ENCODE measurements at places on chromosomes 3 and 15.

- DNase-seq = no peak
These were observed 22.9 kb upstream of the PLXNA1 start for GRCh38 chr3:126959921-126960603.

DNA sequence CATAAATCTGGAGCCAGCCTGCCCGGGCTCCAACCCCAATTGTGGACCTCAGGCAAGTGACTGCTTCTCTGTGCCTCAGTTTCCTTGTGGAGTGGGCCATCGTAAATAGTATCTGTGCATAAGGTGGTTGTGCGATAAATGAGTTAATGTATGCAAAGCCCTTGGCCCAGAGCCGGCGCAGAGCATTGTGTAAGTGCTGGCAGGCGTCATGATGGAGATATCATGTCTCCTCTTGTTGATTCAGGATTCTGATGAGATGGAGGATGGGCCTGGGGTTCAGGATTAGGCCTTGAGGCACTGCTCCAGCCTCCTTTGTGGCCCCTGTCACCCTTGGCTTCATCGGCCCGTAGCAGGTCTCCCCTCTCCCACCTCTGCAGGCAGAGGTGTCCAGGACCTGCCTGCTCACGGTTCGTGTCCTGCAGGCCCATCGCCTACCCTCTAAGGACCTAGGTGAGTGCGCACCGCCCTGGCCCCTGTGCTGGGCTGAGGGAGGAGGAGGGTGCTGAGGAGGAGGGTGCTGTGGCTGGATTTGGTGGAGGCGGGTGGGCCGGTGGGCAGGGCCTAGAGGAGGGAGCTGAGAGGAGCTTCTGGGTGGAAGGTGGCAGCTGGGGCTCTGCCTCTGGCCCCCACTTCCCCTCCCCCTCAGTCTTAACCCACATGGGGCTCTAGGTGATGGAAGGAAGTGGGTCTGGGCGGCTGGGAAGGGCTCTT, 1.3 kb downstream of the PLA2G4B start:
- no peak for DNase-seq

DNA sequence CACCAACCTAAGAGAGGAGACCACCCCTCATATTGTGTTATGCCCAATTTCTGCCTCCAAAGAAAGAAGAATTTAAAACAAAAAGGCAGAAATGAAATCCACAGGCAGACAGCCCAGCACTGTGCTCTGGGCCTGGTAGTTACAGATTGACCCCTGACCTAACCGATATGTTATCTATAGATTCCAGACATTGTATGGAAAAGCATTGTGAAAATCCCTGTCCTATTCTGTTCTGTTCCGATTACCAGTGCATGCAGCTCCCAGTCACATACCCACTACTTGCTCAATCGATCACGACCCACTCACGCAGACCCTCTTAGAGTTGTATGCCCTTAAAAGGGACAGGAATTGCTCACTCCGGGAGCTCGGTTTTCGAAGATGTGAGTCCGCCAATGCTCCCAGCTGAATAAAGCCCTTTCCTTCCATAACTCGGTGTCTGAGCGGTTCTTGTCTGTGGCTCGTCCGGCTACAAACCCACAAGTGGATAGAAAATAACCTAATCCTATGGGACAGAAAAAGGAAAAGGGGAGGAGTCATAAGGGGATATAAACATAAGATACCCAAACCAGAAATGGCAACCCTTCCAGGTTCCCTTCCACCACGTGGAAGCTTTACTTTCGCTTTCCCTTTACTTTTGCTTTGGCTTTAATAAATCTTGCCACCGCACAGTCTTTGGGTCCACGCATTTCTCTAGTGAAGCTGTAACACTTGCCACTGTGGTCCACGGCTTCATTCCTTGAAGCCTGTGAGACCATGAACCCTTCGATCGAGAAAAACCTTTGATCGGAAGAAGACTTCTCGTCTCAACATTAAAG, 1.7 kb upstream of the CFAP91 start:
- DNase-seq = no peak

DNA sequence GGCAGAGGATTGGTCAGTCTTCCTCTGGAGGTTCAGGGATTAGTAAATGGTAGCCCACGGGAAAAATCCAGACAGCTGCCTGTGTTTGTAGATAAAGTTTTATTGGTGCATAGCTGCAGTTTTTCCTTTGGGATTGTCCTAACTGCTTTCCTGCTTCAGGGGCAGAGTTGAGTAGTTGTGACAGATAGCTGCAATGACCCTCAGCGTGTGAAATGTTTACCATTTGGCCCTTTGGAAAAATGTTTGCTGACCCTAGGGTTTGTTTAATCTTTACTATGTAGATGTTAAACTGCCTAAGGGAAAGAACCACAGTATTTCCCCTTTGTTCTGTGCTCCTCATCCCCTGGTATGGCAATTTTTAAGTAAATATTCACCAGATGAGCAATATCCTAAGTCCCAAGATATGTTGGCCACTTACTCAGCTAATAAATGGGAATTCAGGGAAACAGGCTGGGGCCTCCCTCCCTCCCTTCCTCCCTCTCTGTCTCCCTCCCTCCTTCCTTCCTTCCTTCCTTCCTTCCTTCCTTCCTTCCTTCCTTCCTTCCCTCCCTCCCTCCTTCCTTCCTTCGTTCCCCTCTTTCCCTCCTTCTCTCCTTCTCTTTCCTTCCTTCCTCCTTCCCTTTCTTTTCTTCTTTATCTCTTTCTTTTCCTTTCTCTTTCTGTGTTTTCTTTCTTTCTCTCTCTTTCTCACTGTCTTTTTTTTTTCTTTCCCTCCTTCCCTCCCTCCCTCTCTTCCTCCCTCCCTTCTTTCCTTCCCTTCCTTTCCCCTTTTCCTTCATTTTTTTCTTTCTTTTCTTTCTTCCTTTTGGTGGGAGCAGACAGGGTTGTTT, 234.6 kb upstream of the BHLHE40 start:
- no peak for DNase-seq

- no peak for DNase-seq
These were observed 153.5 kb upstream of the COL8A1 start for GRCh38 chr3:99484871-99485270.

DNA sequence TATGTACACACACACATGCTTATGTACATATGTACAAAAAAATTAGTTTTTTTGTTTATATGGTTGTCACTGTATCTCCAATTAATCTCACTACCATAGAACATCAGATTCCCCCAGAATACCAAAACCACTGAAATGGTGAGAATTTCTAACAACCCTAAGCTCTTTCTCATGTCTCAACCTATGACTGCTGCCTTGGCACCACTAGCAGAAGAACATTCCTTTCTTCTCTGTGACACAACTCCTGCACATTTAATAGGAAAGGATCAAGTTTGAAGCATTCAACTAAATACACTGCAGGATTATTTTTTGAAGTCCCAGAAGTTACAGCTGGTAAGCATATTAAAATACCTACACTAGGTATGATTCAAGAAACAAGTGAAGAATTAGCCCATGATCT, 109.6 kb downstream of the FAM174B start:
- DNase-seq = no peak

DNA sequence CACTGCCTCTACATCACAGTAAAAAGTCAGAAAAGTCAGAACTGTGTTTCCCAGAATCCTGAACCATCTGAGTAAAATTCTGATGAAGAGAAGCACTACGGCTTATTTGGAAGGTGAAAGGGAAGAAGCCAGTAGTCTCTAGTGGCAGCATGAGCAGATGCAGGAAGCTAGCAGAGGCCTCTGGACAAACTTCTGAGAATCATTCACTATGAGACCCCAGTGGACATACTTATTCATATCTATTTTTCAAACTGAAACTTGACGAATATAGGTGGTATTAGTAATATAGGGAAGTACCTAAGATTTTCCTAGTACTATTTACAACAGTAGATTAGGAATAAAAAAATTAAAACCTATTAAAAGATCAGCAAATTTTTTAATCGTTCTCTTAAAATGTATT, 272.8 kb upstream of the TTC14 start:
- DNase-seq = no peak

- DNase-seq = no peak
These were observed 79.2 kb downstream of the SAMMSON start for GRCh38 chr3:70078778-70079177.

GRCh38 chr15:89740137-89740536, 10.9 kb downstream of the MESP1 start:
- no peak for DNase-seq

DNA sequence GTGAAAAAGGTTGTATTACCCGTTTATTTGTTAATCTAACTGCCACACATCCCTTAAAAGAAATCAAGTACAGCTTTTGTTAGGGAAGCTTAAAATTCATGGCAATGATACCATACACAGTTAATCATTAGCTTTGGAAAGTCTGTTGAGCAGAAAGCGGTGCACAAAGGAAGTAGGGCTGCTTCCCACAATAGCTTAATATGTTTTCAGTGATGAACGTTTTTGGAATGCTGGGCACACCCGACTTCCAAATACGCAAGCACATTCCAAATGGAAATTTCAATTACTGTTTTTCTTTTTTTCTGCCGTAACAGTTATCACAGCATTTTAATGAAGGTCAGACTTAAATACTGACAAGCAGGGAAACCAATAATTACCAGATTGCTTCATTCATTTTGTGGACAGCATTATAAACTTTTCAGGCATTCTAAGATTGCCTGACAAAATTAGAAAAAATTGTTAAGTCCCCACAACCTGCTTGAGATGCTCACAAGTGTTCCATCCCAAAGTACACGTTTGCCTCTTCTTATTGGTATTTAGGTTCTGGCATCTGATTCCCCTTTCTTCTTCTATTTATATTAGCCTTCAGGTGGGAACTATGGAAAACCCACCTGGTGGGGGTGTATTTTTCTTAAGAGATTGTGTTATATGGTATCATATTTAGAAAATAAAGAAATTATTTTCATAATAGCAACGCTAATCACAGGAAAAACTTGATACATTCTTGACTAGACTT, 1.1 kb upstream of the ECT2 start:
- no peak for DNase-seq

DNA sequence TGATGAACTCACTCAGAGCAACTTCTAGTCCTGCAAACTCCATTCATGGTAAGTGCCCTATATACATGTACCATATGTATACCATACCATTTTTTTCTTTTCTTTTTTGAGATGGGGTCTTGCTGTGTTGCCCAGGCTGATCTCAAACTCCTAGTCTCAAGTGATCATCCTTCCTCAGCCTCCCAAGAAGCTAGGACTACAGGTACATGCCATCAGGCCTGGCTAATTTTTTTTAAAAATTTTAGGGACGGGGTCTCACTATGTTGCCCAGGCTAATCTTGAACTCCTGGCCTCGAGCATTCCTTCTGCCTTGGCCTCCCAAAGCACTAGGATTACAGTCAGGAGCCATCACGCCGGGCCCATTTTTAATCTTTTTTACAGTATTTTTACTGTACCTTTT, 67.3 kb upstream of the MFGE8 start:
- no peak for DNase-seq

GRCh38 chr3:133588784-133589465, 15.4 kb downstream of the CDV3 start:
- no peak for DNase-seq

DNA sequence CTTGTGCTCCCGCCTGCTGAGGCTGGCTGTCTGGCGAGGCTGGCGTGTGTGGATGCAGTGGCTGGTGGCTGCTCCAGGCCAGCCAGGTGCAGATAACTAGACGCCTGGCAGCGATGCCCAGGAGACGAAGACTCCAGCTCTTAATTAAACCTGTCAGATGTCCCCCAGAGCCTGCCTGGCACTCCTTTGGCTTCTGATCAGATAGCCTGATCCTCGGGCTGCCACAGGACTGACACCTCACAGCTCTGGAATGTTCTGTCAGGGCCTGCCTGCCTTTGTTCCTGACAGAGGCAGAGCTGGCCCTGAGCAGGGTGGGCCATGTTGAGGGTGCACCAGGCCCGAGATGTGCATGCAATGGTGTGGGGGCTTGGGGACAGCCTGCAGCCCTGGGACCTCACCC, 36.5 kb downstream of the PLXNA1 start:
- DNase-seq = no peak

- DNase-seq = no peak
These were observed 34.0 kb upstream of the ARHGEF3 start for GRCh38 chr3:56835650-56836227.

- no peak for DNase-seq
These were observed 219.7 kb upstream of the SGO1 start for GRCh38 chr3:20405744-20406143.

- no peak for DNase-seq
These were observed 33.5 kb upstream of the SLC2A2 start for GRCh38 chr3:171059978-171060377.

DNA sequence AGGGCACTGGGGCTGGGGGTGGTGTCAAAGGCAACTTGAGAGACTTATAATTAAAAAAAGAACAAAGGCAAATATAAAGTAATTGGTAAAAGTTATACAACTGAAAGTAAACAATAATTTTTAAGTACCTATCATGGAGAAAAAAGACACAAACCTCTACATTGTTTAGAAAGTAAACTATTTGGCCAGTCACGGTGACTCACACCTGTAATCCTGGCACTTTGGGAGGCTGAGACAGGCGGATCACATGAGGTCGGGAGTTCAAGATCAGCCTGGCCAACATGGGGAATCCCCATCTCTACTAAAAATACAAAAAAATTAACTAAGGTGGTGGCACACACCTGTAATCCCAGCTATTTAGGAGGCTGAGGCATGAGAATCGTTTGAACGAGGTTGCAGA, 25.8 kb downstream of the RPSA start:
- DNase-seq = no peak

DNA sequence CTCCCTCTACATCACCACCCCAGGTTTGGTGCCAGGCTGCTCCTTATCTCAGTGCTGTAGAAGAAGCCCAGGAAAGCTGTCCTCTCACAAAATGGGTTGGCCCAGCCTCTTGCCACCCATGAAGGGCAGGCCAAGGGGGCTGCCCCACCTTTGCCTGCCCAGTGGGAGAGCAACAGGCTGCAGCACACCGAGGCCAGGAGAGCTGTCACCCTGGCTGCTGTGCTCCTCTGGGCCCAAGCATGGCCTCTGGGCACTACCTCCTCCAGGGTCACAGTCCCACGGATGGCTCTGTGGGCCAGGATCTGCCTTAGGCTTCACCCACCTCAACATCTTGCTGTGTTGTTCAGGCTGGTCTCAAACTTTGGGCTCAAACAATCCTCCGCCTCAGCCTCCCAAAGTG, 6.4 kb upstream of the STAB1 start:
- DNase-seq = no peak

- no peak for DNase-seq
These were observed 16.2 kb downstream of the SLC6A6 start for GRCh38 chr3:14418296-14419250.

- DNase-seq = no peak
These were observed at the start of gene PPM1M for GRCh38 chr3:52245322-52246263. TSS of gene PPM1M (plus strand) at chr3:52245759. CDS start at chr3:52245825, 66 bp downstream.

GRCh38 chr15:74062671-74063070, 19.7 kb downstream of the GOLGA6A start:
- no peak for DNase-seq

DNA sequence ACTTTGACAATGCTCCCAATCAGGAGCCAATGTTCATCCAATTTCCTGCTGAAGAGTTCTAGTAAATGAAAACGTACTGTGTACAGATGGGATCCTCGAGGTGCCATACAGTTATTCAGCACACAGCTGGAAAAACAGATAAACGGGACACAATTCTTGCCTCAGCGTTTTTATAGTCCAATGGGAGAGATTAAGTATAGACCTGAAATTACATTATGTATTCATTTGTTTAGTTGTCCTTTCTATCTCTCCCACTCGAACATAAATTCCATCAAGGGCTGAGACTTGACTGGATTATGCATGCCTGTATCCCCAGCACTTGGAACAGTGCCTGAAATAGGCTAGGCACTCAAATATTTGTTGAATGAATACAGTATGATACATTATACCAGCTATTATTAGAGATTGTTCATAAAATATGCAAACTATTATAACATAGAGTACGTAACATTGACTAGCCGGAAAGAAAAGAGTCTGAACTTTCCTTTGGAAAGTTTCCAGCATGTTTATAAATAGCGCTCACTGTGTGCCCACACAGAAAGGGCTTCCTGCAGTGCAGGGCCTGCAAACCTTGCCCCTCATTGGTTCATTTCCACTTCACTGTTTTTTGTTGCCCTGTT, 27.4 kb upstream of the SNTN start:
- no peak for DNase-seq
